ENCODE measurements at places on chromosomes 3 and 15.

DNA sequence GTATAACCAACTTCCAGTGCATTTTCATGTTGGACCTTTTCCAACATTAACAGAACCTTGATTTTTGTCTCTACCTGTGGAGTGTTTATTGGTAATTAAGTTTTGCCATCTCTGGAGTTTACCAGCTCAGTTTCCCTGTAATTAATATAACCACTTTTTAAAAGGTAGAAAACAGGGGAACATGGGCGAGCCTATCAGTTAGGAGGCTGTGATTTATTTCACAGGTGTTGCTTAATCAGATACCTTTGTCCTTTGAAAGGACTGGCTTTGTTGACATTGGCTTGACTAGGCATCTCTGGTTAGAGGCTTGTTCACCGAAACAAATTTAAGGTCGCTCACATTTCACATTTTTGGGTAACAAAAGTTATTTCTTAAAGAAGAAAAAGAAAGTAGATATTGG, 622 bp downstream of the NAALADL2 start:
- no peak for DNase-seq

DNA sequence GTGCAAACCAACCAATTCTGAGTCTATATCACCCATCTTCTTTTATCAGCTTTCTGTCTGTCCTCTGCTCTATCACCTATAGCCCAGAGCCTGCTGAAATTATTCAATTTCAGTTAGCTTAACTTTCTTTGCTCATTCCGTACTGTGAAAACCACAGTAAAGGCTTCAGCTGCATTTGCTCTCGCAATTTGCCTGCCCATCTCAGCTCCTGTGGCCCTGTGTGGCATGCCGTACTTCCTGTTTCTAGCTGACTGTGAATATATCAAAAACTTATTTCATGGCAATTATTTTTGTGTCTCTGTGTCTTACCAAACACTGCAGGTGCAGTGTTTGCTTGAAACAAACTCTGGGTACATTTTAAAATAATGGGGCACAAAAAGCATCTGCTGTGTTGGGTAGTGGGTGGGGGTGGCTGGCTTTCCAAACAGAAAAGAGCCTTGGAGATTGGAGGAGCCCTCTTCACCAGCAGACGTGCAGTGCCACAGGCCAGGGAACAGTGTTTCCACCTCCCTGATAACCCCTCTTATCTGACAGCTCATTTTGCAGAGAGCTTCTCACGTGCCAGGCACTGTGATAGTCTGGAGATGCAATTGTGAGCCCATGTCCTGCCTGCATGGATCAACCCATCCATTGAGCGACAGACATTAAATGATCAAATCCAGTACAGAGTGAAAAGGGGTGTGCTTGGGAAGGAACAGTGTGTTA, 45.2 kb downstream of the GASK1A start:
- DNase-seq, result no peak

GRCh38 chr15:56919609-56920366, 1.3 kb downstream of the TCF12 start:
- no peak for DNase-seq

DNA sequence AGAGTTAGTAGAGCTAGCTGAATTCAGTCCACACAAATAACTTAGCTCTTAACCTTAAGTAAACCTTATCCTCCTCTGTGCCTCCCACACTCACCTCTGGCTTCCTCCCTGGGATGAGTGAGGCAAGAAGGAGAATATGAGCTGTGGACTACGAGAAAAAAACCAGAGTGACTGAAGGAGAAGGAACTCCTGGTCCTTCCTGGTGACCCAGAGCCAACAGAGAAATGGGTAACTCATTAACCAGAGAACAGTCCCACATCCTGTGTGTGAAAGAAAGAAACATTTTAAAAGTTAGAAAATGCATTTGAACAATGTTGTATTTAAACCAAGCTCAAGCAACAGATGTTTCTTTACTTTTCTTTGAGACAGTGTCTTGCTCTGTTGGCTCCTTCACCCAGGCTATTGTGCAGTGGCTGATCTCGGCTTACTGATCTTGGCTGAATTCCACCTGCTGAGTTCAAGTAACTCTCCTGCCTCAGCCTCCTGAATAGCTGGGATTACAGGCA, 27.5 kb upstream of the FAM81A start:
- no peak for DNase-seq

DNA sequence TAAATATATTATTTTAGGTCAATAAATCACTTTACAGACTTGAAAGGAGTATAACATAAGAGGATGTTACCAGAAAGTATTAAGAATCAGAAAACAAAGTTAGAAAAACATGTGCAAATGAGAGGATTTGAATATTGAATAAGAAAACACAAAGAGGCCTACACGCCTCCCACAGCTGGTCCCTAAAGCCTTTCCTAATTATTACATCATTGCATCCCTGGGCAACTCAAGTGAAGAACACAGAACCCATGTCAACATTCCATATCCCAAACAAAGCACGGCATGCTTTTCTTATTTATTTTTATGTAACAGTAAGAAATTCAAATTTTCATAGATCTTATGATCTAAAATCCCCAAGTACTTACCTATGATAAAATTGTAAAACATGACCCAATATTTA, 61.2 kb downstream of the HERC1 start:
- DNase-seq, result no peak

- DNase-seq, result no peak
Measured at GRCh38 chr15:35958975-35959374, 413.0 kb upstream of the DPH6 start.

- no peak for DNase-seq
Measured at GRCh38 chr3:78497767-78498166, 1270.0 kb downstream of the ROBO1 start.

DNA sequence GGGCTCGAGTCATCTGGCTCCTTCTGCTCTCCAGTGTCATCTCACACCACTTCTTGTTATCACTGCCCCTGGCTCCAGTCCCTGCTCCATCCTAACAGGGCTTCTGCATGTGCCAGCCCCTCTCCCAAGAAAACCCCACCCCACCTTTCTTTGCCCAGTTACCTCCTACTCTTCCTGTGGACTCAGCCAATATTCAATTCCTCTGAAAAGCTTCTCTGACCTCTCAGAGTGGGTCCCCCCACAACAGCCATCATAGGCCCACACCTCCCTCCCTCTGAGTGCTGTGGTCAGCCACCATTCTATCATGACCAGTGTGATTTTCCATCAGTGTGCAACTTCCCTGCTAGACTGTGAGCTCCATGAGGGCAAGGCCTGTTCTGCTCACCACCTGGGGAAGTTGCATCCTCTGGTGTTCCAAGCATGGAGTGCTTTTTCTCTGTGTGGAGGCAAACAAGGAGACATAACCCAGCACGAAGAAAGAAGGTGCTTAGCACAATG, 71.6 kb downstream of the ADCY5 start:
- no peak for DNase-seq

DNA sequence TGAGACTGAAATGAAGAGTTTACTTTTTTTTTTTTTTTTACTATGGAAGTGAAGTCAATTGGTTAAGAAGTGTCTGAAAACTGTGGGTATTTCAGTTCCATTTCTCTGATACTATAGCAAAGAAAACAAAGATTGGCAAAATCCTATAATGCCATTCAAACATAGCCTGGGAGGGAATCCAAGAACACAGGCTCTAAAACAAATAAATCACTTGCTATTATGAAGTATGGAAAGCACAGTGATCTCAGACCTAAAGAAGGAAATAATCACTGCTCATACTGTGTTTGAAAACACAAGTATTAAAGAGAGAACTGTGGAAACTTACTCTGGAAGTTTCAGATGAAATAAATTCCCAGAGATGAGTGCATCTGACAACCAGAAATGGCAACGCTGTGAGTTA, 12.0 kb downstream of the SAMMSON start:
- no peak for DNase-seq

DNA sequence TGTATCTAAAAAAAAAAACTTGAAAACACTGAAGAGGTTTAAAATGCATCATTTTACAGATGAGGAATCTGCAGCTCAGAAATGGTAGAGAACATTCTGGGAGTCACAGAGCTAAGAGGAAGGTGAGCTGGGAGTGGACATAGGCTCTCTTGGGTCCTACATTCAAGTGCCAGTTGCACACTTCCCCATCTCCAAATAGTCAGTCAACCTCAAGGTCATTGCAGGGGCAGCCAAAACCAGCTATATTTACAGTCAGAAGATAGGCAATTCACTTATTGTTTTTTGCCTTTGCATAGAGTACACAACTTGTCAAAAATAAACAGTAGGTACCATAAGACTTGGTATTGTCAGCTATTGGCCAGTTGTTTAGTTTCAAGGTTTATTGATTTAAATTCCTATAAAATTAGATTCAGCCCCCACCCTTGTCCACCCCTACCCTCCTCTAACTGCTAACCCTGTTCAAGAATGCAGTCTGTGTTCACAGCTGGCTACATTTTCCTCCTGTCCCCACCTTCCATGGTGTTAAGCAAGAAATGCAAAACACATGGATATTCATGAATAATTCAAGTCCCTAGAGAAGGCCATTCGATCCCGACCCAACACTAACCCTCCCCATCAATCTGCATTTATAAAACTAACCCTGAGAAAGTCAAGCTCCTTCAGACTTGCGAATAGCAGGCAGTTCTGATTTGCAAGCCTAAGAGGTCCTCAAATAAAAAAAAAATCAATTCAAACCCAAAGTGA, 567.0 kb upstream of the MCTP2 start:
- no peak for DNase-seq

- DNase-seq, result no peak
Measured at GRCh38 chr3:185090811-185091210, 62.0 kb downstream of the C3orf70 start.

- DNase-seq, result no peak
Measured at GRCh38 chr15:52709187-52709981, 30.2 kb upstream of the ATOSA start.

DNA sequence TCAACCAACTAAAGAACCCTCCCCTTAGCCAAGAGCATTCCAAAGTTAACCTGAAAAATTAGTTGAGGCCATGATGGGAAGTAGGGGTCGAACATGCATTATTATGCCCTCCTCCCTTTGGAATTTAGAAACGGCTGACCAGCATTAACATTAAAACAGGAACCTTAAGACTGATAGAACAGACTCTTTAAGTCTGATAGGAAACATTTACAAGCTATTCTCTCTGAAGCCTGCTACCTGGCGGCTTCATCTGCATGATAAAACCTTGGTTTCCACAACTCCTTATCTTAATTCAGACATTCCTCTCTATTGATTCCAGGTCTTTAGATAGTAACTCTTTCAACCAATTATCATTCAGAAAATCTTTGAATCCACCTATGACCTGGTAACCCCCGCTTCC, 331.0 kb downstream of the CGGBP1 start:
- no peak for DNase-seq

DNA sequence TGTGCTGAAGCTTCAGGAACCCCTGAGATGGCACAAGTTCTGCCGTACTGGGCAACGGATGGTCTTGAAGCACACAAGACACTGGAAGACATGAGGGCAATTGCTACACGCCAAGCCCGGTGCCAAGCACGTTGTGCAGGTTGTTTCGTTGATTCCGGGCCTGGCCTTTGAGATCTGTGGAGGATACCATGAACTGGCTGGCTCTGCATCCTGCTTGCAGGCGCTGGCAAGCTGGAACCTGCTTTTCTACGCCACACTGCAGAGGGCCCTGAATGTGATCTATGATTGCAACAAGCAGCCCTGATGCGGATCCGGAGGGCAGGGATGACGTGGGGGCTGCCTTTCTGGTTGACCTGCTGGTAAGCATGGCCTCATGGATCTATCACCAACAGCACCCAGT, 262.5 kb upstream of the ATP10A start:
- no peak for DNase-seq

GRCh38 chr3:64345371-64345770, 120.1 kb upstream of the PRICKLE2 start:
- no peak for DNase-seq

- no peak for DNase-seq
Measured at GRCh38 chr3:48715174-48715800, 1.7 kb downstream of the IP6K2 start.

GRCh38 chr3:468172-468571, 271.6 kb downstream of the CHL1 start:
- DNase-seq, result no peak

DNA sequence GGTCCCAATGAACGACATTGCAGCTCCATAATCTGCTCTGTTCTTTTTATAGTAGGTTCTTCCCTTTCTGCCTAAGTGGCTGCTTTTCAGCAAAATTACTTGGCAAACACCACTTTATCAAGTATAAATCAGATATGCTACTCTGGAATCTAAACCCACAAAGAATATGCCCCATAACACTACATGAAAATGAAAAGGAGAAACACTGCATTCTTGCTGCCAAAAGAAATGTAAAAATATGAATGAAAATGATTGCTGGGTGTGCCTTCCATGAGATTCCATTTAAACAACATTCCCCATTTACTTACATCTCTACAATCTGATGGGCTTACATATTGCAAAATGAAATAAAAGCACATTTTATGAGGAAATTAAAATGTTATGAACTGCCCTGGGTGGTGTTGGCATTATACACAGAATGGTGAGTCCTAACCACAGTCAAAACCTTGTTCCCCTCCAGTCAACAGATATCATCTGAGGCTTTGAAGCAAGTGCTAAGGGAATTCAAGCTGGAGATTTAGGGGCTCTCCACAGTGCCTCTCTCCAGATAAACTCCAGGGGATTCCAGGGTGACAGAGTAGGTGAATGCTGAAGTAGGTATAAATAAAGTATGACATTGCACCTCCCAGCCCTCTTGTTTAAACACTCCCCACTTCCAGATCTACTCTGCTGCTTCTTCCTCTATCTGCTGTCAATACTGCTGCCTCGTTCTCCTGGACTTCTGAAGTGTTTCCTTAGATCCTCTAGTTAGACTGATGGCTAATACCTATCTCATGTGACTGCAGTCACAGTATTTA, 136.5 kb downstream of the RORA start:
- DNase-seq, result no peak

- DNase-seq, result no peak
Measured at GRCh38 chr3:123414973-123415775, 33.7 kb downstream of the ADCY5 start.

DNA sequence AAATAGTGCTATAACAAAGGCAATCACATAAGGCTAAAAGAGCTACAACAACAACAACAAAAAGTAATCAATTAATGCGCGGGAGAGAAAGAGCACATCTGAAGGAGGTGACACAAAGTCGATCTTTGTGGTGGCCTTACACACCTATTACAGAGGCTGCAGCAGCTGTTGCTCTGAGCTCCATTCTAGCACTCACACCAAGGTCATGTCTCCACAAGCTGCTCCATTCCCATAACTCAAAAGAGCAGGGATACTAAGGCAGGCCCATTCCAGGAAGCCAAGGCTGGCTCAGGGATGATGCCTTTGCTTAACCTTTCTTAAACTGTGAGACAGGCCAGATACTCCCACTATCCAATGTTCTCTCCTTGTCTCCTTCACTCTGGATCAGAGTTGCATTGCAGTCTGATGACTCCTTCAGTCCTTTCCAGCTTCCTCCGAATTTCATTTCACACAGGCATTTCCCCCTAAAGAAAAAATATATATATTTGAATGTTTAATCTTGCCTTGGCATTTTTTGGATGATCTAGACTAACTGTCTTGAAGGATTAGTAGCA, 52.7 kb downstream of the SNTN start:
- no peak for DNase-seq

DNA sequence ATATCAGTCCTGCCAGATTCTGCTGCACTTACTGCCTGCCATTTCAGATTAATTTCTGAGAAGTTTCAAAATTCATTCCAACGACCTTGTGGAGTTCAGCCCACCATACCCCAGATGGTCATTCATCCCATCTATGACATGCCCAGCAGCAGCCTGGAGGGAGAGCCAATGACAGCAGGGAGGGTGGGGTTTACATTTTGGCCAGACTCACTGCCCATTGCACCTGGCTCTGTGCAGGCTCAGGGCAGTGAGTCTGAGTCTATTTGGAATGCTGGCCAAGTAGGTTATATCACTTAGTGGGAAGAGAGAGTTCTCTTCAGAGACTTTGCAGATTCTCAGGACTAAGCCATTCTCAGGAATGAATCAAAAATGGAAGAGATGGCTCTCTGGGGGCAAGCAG, 21.5 kb downstream of the SRPRB start:
- no peak for DNase-seq

GRCh38 chr15:62964251-62964650, 78.3 kb upstream of the TPM1 start:
- DNase-seq, result no peak
